ENCODE measurements at places on chromosomes 5 and 9.

DNA sequence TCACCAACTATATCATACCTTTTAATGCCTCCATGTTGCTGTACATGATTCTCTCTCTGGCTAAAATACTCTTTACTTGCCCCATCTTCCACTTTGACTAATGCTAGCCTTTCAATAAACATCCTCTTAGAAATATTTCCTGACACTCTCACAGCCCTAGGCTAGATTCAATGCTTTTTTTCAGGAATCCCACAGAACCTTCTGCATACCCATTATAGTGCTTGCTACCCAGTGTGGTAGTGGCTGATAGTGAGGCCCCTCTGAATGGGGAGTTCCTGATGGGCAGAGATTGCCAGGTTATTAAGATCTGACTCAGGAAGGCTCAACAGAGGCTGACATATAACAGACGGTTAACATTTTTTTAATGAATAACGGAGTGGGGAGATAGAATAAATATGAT, 11.6 kb downstream of the SSBP2 start:
- no peak for DNase-seq

DNA sequence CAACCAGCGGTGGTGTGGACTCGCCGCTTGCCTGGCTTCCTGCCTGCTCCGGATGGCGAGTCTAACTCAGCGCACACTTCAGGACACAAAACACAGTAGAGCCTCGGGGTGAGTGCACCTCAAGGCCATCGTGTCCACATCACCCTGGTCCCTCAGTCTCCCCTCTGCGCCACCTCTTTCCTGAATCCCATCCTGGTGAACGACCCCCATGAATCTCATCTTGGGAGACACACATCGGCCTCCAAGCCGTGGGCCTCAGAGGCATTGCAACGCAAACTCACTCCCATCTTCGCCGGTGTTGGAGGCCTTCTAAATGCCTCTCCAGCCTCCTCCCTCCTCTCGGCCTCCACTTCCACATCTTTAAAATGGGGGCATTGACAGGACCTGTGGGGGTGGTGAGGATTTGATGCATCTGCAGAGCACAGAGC, 124.3 kb downstream of the COL23A1 start:
- DNase-seq: no peak

- DNase-seq: no peak
Measured at GRCh38 chr9:107594908-107595530, 105.5 kb upstream of the KLF4 start.

GRCh38 chr5:171386861-171387344, 746 bp upstream of the NPM1 start:
- no peak for DNase-seq

- DNase-seq: no peak
Measured at GRCh38 chr5:172009536-172010270, 3.3 kb upstream of the FBXW11 start.

- DNase-seq: no peak
Measured at GRCh38 chr5:65015767-65016166, 247.0 kb downstream of the CWC27 start.

GRCh38 chr5:60856066-60856465, 12.0 kb upstream of the ELOVL7 start:
- no peak for DNase-seq

GRCh38 chr9:109940561-109940960, 160.6 kb downstream of the PALM2AKAP2 start:
- no peak for DNase-seq

GRCh38 chr9:91711755-91712601, 238.1 kb downstream of the ROR2 start:
- no peak for DNase-seq

GRCh38 chr9:108900176-108900575, 33.7 kb downstream of the ELP1 start:
- DNase-seq: no peak

DNA sequence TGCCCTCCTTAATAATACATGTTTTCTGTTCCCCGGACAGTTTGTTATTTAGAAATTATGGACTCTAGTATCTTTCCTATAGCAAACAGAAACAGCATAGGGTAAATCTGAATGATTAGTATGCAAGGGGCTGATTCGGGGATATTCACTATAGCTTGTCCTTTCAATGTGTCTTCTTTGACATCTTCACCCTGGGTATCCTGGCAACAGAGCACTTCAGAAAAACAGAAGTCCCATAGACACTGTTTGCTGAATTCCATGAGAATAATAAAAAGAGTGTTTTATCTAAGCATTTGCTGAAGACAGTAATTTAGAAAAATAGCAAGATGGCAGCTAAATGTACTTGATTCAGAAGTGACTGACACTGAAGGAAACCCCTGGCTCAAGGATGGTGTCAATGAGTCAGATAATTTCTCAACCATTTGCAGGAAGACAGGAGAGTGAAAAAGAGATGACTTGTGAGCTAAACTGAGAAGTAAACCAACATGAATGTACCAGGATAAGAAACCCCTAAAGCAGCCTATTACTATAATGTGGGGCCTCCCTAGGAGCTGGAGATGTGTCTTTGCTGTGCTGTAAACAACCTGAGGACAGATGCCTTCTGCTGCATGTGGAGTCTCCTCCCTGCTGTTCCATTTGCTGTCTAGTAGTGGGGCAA, 246.2 kb downstream of the MAN2A1 start:
- no peak for DNase-seq

DNA sequence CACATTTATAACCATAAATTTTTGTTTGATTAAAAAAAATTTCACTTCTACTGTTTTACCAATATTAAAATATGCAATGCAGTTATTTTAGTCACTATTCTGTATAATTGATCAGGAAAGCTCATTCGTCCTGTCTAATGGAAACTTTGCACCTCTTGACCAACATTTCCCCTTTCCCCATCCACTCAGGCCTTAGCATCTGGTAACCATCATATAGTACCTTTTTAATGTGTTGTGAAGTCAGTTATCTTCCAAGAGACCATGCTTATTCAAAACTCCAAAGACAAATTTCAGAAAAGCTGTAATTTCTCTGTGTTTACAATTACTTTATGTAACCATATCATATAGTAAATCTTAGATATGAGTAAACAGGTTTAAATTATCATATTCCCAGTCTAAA, 145.9 kb downstream of the CTNND2 start:
- no peak for DNase-seq

DNA sequence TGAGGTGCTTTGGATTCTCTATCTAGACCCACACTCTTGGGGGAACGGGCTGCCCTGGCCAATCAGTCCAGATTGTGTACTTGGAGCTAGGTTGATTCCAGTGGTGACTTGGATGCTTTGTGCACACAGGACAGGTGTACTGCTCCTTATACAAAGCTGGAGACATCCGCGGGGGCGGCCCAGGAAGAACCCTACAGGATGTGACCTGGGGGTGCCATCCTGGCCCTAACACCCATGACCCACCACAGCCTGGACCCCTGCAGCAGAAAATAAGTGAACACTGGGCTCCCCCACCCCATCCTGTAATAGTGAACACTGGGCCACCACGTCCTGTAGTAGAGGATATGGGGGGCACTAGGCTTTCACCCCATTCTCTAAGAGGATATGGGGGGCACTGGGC, 12.1 kb upstream of the PLEKHG4B start:
- DNase-seq: no peak

- DNase-seq: no peak
Measured at GRCh38 chr9:89477384-89477783, 20.5 kb downstream of the SEMA4D start.

- no peak for DNase-seq
Measured at GRCh38 chr5:168374532-168374931, 83.1 kb downstream of the WWC1 start.

- DNase-seq: no peak
Measured at GRCh38 chr5:131268758-131269370, 5.0 kb downstream of the CDC42SE2 start.
